GM10248 (cell line): ENCODE measurements at places on chromosomes 12 and 14.

GRCh38 chr14:100323121-100323941 is at the start of gene SLC25A47:
Gene SLC25A47, plus strand, starts transcription at chr14:100323339. Its CDS starts 76 bp downstream, at chr14:100323415.
- DNase-seq: no peak

DNA sequence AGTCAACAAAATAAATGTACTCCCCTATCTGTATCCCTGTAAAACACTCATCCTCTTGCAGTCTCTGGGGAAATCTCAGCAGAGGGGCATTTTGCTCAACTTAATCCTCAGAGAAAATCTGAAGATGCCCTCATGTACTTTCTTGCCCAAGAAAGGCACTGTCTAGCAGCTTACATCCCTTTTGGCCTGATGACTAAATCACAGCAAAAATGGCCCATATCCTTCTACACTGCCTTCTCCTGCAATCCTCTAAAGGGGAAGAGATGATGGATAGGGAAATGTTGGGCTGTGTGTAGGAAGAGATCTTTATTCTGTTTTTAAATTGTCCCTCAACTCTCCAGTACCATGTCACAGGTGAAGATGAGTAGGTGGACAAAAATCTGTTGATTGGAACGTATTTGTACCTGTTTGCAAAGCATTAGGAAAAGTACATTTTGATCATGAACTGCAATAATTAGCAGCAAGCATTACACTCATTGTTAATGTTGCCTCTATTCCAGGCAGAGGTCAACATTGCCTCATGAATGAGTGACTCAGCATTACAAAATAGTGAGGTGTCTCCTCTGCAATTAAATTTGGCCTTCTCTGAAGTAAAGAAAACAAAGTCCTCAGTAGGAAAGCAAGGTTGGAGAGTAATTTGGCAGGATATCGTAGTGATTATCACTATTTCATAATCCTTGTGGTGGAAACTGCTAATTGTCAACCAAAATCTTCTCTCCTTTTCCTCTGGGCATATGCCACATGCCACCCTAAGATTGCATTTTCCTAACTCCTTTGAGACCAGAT is 172.4 kb upstream of the CAND1 start:
- DNase-seq: no peak

DNA sequence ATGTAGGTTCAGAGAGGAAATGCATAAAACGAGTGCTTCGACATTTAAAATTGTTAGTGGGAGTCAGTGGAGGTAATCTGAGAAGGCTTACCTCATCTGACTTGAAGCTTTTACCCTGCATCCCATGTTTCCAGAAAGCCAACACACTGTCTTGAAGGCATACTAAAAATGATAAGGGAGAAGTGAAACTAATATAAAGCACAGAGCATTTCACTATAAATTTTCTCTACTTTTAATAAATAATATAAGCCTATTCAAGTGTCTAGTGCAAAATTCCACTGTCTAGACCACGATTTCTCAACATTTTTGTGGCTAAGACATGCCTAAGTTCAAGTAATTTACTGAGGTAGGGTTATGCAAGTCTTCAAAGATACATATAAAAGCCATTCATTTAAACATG is 29.1 kb upstream of the CDKL1 start:
- DNase-seq: no peak

- no peak for DNase-seq
Observed at GRCh38 chr14:33911046-33911445, 39.8 kb downstream of the EGLN3 start.

GRCh38 chr12:124867401-124867930 is 3.8 kb upstream of the SCARB1 start:
- DNase-seq: no peak

- DNase-seq: no peak
Observed at GRCh38 chr12:119082496-119082895, 96.2 kb upstream of the HSPB8 start.

- no peak for DNase-seq
Observed at GRCh38 chr14:104332634-104333270, 194.4 kb downstream of the KIF26A start.

DNA sequence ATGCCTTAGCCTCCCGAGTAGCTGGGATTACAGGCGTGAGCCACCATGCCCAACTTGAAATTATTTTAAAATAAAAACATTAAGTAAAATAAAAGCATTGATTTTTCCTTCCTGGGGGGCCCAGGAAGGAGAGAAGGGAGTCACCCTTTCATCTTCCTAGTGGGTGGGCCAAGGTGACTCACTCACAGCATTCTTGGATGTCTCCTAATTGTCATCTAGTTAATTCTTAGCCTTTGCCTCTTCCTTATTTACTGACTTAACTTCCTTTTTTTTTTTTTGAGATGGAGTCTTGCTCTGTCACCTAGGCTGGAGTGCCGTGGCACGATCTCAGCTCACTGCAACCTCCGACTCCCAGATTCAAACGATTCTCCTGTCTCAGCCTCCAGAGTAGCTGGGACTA is 29.2 kb downstream of the TMEM120B start:
- no peak for DNase-seq

DNA sequence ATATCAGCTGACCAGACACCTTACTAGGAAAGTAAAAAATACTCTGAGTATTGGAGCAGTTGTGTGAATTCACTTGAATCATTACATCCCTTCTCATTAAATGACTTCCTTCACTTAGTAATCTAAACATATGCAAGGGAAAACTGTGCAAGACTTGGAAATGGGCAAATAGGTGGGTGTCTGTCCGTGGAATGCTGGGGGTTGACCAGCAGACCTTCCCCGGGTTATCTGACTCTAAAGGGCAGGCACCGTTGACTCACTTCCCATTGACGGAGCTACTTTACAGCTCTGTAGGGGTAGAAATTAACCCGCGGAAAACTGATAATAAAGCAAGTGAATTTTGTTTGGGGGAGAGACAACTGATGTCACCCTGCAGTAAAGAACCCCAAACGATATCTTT is 199.3 kb downstream of the TTC7B start:
- no peak for DNase-seq

- DNase-seq: no peak
Observed at GRCh38 chr14:50260072-50260471, 28.7 kb upstream of the SOS2 start.

DNA sequence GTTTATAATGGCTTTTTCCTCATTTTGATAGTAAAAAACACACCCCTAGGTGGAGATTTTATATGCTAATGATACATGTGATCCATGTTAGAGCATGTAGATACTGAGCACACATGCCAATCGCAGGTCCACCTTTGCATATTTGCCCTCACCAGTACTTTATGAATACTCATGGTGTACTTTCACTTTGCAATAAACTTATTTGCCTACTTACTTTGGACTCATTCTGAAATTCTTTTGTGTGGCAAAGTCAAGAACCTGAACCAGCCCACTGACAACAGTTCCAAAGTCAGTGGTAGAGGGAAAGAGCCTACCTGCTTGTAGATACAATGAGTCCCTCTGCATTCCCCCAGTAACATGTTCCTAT is 58.5 kb upstream of the DHRS4 start:
- DNase-seq: no peak

- no peak for DNase-seq
Observed at GRCh38 chr14:74417201-74417600, 8.8 kb downstream of the SYNDIG1L start.

GRCh38 chr12:119989361-119989730 is 310 bp downstream of the BICDL1 start:
- DNase-seq: no peak

DNA sequence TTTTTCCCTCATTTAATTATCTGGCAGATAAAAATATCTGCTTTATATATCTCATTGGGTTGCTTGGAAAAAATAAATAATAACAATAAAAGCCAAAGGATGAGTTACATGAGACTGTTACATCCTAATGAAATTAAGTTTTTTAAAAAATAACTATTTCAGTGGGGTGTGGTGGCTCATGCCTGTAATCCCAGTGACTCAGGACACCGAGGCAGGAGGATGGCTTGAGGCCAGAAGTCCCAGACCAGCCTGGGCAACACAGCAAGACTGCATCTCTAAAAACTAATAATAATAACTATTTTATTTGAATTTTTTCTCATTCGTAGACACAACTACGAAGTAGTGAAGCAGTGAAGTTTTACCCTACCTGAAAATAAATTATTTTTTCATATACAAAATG is 103.3 kb downstream of the BCAT1 start:
- DNase-seq: no peak

DNA sequence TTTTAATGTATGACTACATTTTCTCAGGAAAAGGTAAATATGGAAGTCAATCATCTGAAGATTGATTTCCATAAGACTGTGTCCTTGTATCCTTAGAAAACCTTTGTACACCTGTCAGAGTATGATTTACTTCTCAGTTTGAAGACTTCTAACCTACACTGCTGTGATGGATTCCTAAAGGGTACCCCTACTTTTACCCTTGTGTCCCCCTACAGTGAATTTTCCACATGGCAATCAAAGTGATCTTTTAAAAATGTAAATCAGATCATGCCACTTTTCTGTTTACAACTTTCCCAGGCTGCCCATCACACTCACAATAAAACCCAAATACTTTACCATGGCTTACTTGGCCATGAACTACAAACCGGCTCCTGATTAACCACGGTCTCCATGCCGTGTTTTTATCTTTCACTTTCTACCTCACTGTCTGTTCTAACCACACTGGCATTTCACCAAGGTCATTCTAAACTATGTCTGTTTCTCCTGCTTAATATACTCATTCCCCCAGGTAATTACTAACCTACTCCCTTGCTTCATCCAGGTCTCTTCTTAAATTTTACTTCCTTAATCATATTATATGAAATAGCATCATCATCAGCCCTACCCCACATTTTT is 8.1 kb downstream of the DNAI7 start:
- peak; percentile 31 for DNase-seq

DNA sequence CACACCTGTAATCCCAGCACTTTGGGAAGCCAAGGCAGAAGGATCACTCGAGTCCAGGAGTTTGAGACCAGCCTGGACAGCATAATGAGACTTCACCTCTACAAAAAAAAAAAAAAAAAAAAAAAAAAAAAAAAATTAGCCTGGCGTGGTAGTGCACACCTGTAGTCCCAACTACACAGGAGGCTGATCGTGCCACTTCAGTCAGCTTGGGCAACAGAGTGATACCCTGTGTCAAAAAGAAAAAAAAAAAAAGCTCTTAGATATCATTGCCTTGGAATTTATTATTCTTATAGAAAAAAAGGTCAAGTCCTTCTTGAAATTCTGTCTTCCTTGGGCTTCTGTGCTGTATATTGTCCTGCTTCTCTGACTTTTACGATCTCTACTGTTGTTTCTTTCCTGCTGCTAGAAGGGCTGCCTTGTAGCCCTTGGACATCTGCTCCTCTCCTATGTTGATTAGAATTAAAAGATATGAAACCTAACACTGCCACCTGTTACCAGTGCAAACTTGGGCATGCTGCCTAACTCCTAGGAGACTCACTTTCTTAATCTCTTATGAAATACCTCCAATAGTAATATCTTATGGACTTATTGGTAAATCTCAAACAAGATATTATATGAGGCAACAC is 5.7 kb downstream of the TMEM19 start:
- DNase-seq: no peak

- no peak for DNase-seq
Observed at GRCh38 chr14:90632451-90632850, 183.8 kb downstream of the TTC7B start.

- no peak for DNase-seq
Observed at GRCh38 chr12:104763168-104763805, 194.8 kb downstream of the SLC41A2 start.

- no peak for DNase-seq
Observed at GRCh38 chr12:10031771-10032175, 1.3 kb downstream of the CLEC9A start.

DNA sequence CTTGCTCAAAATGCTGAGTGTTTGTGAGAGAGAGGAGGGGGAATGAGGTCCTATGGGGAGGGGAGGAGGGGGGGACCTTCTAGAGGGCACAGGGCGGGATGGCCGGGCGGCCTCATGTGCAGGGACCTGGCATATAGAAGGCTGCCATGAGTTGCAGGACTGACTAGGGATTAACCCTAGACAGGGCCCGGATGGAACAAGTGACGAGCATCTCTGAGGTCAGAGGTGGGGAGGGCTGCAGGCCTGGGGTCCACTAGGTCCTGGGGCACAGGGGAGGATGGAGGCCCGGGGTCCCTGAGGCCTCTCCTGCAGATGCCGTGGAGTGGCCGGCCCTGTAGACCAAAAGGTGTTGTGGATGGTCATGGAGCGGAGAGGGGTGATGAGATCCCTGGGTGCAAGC is 104.0 kb upstream of the EIF5 start:
- no peak for DNase-seq

GRCh38 chr12:26268841-26269561 is 73.6 kb downstream of the SSPN start:
- no peak for DNase-seq

- no peak for DNase-seq
Observed at GRCh38 chr14:33842299-33842698, 108.6 kb downstream of the EGLN3 start.

DNA sequence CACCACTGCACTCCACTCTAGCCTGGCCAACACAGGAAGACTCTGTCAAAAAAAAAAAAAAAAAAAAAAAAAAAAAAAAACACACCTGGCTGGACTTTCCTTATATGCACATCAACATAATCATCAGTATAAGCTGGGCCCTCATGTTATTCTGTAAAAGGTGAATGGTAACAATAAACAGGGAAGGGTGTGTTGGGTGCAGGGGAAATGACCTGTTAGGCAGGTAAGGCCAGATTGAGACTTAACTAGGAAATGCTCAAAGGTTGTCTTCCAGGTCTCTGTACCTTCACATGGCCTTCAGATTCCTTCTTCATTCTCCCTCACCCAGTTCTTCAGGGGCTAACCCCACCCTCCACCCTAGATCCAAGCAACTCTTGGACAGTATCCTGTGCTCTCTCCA is 47.5 kb downstream of the ESR2 start:
- DNase-seq: no peak

GRCh38 chr14:36946872-36947271 is 225.5 kb downstream of the SLC25A21 start:
- no peak for DNase-seq

DNA sequence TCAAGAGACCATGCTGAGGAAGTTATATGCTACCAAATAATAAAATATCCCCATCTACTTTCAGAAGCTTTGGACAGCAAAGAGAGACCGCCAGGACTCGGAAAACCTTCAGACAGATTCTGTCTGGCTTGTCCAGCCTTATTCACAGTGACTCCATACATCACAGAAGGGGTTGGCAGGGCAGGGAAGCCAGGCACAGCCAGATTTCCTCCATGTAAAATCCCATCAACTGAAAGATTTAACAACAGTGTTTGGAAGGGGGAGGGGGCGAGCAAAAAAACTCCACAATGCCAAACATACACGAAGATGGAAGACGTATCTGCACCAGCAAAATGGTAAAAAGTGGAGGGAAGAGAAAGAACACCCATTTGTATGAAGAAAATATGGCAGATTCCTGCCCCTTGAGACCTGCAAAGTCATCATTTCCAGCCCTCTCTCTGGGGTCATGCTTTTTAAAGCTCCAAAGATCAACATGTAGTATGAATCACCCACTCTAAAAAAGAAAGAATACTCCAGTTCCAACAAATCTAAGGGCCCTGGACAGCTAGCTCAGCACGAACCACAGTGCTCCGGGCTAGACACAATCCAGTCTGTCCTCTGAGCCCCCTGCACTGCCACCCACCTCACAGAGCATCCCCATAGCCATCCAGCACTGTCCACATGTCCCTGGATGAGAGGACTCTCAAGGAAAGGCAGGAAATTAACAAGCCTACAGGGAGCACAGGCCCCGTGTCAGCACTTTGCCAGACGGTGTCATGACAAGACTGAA is 116.4 kb downstream of the DICER1 start:
- no peak for DNase-seq

GRCh38 chr14:21057803-21058675 is at the start of gene RNASE8:
Gene RNASE8, plus strand, starts transcription at chr14:21057822. Its CDS starts 71 bp downstream, at chr14:21057893.
- DNase-seq: no peak
